ENCODE measurements at places on chromosomes 7 and 10.

DNA sequence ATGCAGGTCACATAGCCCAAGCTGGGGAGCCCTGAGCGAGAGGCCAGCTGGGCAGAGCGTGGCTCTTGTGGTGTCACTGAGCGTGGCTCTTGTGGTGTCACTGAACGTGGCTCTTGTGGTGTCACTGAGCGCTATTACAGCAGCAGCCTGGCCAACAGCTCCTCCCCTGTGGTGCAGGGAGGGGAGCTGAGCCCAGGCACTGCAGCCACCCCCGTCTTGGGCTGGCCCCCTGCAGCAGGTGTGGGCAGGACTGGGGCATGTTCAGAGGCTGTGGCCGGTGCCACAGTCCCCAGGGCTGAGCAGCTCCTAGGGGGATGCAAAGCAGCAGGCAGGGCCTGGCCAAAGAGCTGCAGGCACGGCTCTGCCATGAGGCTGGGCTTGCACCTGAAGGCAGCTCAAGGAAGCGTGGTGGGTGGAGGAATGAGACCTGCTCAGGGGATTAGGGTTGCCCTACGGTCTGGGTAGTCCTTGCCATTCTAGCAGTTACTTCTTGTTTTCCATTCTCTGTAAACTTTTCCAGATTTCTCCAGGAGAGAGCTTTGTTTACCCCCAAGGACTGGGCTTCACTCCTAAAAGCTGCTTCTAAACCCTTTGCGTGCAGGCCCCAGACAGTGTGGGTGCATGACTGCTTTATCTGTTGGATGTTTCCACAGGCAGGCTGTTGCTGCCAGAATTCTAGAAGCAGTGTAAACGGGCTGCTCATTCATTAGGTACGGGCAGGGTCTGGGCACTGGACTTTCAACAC, 29.2 kb downstream of the ZNF783 start:
- no peak for DNase-seq

GRCh38 chr7:35727571-35727970, 32.6 kb upstream of the HERPUD2 start:
- no peak for DNase-seq

GRCh38 chr7:108268200-108268820, 138.1 kb upstream of the LAMB4 start:
- DNase-seq = no peak

DNA sequence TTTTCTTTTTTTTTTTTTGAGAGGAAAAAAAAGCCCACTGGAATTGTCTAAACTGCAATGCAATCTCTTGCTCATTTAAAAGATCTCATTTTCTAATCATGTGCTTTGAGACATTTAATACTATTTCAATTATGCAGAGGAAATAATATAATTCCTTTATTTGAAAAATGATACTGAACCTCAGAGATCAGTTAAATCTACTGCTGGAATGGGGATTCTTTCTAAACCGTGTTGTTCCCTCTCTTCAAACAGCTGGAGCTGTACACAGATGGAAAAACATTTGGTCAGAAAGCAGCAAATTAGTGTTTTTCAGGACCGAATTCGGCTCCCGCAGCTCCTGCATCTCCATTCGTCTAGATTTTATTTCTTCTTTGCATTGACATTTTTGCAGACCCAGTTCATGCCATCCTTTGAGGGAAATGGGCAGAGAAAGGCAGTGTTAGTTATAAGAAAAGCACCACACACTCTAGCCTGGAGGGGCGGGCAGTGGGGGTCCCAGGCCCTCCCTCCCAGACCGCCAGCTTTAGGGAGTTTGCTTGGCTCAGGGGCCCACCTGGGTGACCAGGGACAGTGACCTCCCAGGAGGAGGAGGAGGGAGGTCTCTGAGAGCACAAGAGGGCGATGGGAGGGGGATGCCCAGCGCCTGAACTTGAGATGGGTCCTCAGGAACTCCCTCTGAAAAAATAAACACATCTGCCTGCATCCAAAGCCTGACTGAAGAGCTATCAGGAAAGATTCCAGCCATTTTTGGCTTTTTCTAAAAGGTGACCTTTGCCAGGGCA, 32.4 kb downstream of the TRIM8 start:
- DNase-seq = no peak

- no peak for DNase-seq
These were observed 35.0 kb downstream of the LHFPL3 start for GRCh38 chr7:104363355-104363754.

- no peak for DNase-seq
These were observed 199.4 kb downstream of the GRID1 start for GRCh38 chr10:86167121-86167761.
